Activated CD4-positive, alpha-beta T cell treated with anti-CD3 and anti-CD28 coated beads, Interleukin-2, amount 50 U/mL, for 1 hour (primary cell): ENCODE measurements at places on chromosomes 3 and 15.

- no peak for DNase-seq
These were observed 17.9 kb upstream of the NRROS start for GRCh38 chr3:196621611-196622010.

- DNase-seq, result no peak
These were observed 184.9 kb downstream of the SV2B start for GRCh38 chr15:91284758-91285466.

DNA sequence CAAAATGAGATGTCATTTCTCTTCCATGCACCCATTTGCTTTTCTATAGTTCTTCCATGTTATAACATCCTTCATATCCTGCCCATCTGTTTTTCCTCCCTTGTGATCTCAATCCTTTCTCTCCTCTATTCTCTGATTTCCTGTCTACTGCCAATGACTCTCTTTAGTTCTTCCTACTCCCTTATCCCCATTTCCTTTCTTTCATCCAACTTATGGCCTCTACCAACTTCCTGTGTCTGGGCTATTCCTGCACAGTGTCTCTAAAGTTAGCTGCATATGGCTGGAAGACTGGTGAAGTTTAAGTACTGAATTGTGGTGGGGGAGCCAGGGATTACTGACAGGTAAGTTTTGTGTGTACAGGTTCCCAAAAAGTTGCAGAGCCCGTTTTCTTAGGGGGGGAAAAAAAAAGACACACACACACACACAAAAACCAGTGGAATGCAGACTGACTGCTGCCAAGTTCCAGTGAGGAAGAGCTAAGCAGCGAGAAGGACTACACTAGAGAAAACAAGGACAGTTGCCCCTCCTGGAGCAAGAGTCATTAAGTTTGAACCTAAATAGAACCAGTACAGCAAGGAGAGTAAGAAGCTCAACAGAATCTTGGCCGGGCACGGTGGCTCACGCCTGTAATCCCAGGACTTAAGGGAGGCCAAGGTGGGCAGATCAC lies 28.8 kb downstream of the XRN1 start:
- DNase-seq, result no peak

- no peak for DNase-seq
These were observed 87.7 kb downstream of the VGLL4 start for GRCh38 chr3:11555881-11556633.

DNA sequence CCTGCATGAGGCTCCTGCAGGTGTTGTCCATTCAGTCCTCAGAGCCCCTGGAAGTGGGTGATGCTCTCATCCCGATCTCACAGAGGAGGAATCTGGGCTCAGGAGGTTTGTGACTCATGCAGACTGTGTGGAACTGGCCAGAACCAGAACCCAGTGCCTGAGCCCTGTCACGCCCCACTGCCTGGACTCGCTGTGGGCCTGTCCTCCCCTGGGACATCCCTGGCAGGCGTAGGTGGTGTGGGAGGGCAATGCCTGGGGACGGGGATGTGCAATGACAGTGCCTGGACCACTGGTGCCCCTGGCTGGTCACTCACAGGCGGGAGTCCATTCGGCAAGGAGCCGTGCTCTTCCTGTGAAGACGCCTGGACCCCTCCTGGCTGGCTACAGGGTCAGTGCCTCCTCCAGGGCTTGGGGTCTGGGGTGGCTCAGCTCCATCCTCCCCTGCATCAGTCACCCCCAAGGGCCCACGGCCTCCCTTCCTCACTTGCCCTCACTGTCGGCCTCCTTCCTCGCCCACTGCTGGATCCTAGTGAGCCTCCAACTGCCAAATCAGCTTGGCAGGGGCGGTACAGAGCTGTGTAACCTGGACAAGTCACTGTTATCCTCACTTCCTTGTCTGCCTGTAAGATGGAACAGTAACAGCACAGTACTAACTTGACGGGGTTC lies 14.9 kb downstream of the PSTPIP1 start:
- no peak for DNase-seq
